Activated naive CD4-positive, alpha-beta T cell treated with anti-CD3 and anti-CD28 coated beads, Interleukin-2, amount 10 ng/mL, durations not matched to agents 5 hours and 36 hours (primary cell): ENCODE measurements at places on chromosomes 12 and 14. TPM values are rescaled to one million over a fixed set of nuclear protein-coding genes. Genes with fewer than 3 reads are reported as not detected.

The LRP1-AS gene
- total RNA-seq = not detected

The GLIPR1L1 gene
- not detected for total RNA-seq

The TEAD4 gene
- 1.2 TPM for total RNA-seq

The IKZF4 gene
- total RNA-seq = 21.3 TPM

The PLBD1 gene
- not detected for total RNA-seq
